ENCODE measurements at places on chromosomes 11 and 22. TPM values are rescaled to one million over a fixed set of nuclear protein-coding genes. Genes with fewer than 3 reads are reported as not detected.

Gene POTEH
- not detected for total RNA-seq

Gene OR8D1
- total RNA-seq, result not detected

Gene SLC6A5
- total RNA-seq, result not detected

Gene TSSK2
- total RNA-seq, result not detected

Gene TEX12
- total RNA-seq, result not detected

Measured in A549 treated with GW870086 at 1 μM for 4 hours (cell line).